Fibroblast of lung (primary cell): ENCODE measurements at places on chromosomes 6 and 20. TPM values are rescaled to one million over a fixed set of nuclear protein-coding genes. Genes with fewer than 3 reads are reported as not detected.

TGM3 gene
- total RNA-seq, result under 0.01 TPM in 1 of 2 replicates, not detected in the other

GPR63 gene
- total RNA-seq, result 0.51 and 3.0 TPM in 2 replicates

CARMIL1 gene
- total RNA-seq, result 10.2 and 10.5 TPM in 2 replicates

SLC22A7 gene
- not detected in 2 replicates for total RNA-seq

TINAG gene
- total RNA-seq, result not detected in 2 replicates

MCM9 gene
- 9.6 and 12.3 TPM in 2 replicates for total RNA-seq
